ENCODE measurements at places on chromosomes 2 and 18. TPM values are rescaled to one million over a fixed set of nuclear protein-coding genes. Genes with fewer than 3 reads are reported as not detected.

DNA sequence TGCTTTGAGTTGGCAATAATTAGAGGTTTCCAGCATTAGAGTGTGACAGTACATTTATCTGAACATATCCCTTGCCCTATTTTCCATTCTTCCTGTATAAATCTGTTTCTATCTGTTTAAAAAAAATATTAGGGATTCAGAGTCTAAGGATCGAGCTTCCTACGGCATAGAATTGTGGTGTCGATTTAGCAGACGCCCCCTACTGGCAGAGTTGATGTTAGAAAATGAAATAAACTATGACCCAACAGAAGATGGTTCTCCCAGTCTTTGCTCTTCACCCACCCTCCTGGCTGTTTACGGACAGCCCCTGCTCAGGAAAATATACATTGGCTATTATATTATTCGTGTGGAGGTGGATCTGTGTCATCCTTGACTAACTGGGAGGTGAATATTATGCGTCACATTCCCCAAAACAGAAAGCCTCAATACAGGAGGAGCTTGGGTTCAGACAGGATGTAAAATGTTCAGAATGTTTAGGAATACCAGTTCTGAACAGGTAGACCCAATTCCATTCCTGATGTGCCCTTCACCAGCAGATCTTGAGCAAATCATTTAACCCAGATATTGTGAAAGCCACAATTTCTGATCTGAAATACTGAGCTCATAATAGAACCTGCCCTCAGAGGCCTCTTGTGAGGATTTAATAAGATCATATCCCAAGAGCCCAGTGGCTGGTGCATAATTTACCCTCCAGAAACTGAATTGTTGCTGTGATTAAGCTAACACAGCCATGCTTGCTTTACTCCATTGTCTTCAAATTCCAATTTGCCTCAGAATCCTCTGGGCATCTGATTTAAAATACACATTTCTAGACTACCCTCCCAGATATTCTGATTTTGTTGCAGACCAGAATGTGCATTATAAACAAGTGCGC, 10.8 kb upstream of the ERMN start:
- peak overlapping the region; percentile 46 for H3K4me3 ChIP-seq
- peak overlapping the region; percentile 32 for H3K27ac ChIP-seq
- H3K4me1 ChIP-seq = peaks cover 33% of the 10 kb centered on the region
- no peaks in the 10 kb centered on the region for H3K27me3 ChIP-seq

DNA sequence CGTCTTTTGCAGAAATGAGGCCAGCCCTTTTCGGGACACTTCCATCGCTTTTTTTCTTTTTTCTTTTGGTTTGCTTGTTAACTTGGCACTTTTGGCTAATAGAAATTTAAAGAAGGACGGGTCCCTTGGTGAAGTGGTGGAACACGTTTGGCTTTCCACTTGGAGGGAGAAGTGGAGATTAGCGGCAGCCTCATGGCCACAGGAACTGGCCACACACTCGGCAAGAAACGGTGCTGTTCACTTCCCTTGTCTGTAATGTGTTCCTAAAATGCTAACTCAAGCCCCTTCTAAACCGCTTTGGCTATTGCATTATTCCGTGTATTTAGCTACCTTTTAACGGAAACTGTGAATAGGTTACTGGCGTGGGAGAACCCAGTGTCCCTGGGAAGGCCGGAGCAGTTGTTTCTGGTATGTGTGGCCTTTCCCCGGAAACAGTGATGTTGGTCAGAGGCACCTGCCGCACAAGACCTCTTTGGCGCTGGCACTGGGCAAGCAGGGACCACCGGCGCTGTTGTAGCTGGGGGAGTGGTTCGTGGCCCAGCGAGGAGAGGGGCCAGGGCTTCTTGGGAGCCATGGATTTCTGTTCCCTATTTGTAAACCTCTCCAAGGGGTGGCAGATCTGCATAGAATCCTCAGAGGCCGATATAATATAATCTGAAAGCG, 981 bp downstream of the RAMP1 start:
- peaks cover 7% of the 10 kb centered on the region for H3K27me3 ChIP-seq
- peaks cover 20% of the 10 kb centered on the region for H3K4me1 ChIP-seq
- H3K36me3 ChIP-seq = no peaks in the 10 kb centered on the region
- peak overlapping the region; percentile 56 for H3K4me3 ChIP-seq
- DNase-seq = no peak

DNA sequence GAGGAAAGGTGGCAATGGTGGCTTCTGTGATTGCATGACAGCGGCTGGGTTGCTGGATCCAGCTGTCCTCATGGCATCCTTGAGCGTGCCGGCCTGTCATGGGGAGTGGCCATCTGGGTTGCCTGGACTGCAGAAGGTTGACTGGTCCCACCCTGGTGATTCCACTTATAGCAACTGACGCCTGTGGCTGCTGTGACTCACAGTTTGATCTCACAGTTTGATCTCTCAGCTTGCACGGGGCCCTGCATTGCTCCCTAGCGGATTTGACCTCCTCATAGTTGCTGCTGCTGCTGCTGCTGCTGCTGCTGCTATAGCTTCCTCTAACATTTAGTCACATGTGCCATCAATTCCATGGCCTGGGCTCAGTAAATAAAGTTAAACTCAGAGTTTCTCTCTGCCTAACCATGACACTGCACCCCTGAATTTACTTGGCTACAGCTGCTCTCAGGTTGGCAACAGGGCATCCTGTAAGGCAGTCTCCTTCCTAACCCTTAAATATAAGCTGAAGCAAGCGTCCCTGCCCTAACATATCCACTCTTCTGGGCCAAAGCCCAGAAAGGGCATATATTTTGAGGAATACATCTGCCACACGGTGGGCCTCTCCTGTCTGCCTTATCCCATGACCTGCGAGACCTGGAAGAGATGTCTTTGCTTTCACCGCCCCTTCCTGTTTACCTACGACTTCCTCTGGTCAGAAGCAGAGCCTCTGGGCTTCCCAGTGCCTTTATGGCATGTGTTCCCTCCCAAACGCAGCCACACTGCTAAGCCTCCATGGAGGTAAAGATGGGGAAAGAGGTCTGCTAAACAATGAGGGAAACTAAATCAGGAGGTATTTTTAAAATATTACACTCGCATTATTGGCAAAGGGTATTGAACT, 37.8 kb upstream of the CCDC150 start:
- H3K27ac ChIP-seq = no peak overlapping the region
- no peaks in the 10 kb centered on the region for H3K4me1 ChIP-seq
- H3K4me3 ChIP-seq = no peak overlapping the region
- no peak for DNase-seq
- H3K27me3 ChIP-seq = peaks cover 31% of the 10 kb centered on the region

The STAT4 gene
- 133 TPM for total RNA-seq

- no peak overlapping the region for H3K27ac ChIP-seq
- no peak for DNase-seq
- no peaks in the 10 kb centered on the region for H3K4me1 ChIP-seq
- H3K36me3 ChIP-seq = no peaks in the 10 kb centered on the region
- H3K4me3 ChIP-seq = no peak overlapping the region
Measured at GRCh38 chr2:123596621-123597020, 428.5 kb upstream of the CNTNAP5 start.

DNA sequence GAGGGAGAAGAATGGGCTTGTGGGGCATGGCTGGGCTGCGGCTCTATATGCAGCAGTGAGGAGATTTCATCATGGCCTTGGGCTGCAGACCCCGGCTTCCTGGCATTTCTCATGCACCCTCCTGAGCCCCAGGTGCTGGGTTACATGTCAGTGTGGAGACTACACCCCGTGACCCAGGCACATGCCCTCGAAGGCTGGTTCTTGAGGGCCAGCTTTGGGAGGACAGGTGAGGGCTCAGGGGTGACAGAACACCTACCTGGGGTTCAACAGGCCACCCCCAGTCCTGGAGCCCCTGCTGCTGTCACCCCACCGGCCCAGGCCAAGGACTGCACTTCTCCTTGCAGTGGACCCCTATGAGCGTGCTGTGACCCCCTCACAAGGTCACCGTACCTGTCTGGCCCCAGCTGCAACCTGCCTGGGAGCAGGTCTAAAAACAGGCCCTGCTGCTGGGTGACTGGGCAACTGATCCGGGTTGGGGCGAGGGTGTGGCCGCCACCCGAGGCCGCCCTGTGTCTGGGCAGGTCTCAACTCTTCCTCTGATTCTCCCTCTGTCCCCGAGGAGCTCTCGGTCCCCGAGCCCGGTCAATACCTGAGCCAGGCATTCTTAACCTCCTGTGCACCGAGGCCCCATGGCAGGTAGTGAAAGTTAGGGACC, 94.8 kb upstream of the OTOS start:
- H3K4me3 ChIP-seq = no peak overlapping the region
- peak; percentile 45 for DNase-seq
- no peaks in the 10 kb centered on the region for H3K4me1 ChIP-seq

The BOLL gene
- total RNA-seq = not detected

The MEP1B gene
- 0.20 TPM for total RNA-seq

The LINC00305 gene
- not detected for total RNA-seq

GRCh38 chr2:226963528-226963927, 127.7 kb downstream of the RHBDD1 start:
- no peaks in the 10 kb centered on the region for H3K27me3 ChIP-seq
- H3K4me1 ChIP-seq = no peaks in the 10 kb centered on the region
- no peak overlapping the region for H3K27ac ChIP-seq

The CRYGD gene
- total RNA-seq = not detected

DNA sequence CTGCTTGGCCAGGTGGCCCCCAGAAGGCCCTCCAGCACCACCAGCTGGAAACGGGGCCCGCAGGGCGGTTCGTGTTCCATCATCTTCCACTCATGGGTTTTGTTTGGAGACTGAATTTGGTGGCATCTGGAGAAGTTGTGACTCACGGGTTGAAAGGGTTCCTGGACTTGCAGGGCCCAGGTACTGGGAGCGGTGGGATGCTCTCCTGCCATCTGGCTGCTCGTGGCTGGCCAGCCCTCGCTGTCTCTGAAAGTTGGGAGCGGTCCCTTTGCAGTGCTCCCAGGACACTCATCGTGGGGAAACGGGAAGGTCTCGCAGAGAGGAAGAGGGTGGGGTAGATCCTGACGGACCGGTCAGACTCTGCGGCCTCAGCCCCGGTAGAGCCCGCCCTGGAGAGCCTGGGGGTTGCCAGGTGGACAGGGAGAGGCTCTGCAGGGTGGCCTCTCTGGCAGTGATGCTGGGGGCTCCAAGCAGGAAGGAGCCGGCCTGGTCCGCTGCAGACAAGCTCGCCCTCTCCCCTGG, 47.5 kb downstream of the TWIST2 start:
- no peak for DNase-seq
- peaks cover 8% of the 10 kb centered on the region for H3K27me3 ChIP-seq
- no peaks in the 10 kb centered on the region for H3K4me1 ChIP-seq
- H3K4me3 ChIP-seq = no peak overlapping the region

Data from natural killer cell treated with Interleukin-12 subunit alpha and Interleukin-12 subunit beta and Interleukin-15 and Interleukin-18, amount 100 ng/mL, for 72 hours (primary cell).